Karpas-422 (cell line): ENCODE measurements at places on chromosomes 7 and 10.

DNA sequence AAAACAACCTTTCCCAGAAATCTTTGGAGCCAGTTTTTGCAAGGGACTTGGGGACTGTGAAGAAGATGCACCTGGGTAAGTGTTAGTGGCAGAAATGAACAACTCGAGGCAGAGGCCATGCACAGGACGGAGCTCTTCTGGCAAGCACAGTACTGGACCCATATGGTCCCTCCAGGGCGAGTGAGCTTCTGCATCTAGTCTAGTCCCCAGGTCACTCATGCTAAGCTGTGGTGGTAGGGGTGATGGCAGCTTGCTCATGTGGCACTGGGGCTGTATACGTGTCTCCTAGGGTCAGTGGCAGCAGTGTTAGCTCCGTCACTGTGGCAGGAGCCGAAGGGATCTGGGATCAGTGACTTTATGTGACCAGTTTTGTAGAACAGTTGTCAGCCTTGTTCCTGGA lies 9.3 kb upstream of the LRRC61 start:
- DNase-seq: no peak

DNA sequence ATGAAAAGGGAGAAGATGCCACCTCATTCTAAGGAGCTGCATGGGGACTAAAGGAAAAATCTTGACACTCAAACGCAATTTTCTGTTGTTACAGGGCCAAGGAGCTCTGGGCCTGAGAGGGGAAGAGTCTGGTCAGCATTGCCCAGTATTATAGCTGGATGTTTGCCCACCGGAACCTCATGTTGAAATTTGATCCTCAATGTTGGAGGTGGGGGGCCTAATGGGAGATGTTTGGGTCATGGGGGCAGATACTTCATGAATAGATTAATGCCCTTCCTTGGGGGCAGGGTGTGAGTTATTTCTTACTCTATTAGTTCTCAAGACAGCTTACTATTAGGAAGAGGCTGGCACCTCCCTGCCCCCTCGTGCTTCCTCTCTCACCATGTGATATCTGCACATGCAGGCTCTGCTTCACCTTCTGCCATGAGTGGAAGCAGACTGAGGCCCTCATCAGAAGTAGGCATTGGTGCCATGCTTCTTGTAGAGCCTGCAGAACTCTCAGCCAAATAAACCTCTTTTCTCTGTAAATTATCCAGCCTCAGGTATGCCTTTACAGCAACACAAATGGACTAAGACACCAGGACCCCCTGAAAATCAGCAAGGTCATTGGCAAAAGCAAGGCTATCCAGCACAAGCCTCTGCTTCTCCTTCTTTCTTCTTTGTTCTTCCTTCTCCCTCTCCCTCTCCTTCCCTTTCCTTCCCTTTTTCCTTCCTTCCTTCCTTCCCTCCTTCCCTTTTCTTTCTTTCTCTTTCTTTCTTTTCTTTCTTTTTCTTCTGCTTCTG lies 15.1 kb downstream of the GCK start:
- DNase-seq: no peak

GRCh38 chr10:13168781-13169180 lies 7.4 kb downstream of the MCM10 start:
- no peak for DNase-seq

DNA sequence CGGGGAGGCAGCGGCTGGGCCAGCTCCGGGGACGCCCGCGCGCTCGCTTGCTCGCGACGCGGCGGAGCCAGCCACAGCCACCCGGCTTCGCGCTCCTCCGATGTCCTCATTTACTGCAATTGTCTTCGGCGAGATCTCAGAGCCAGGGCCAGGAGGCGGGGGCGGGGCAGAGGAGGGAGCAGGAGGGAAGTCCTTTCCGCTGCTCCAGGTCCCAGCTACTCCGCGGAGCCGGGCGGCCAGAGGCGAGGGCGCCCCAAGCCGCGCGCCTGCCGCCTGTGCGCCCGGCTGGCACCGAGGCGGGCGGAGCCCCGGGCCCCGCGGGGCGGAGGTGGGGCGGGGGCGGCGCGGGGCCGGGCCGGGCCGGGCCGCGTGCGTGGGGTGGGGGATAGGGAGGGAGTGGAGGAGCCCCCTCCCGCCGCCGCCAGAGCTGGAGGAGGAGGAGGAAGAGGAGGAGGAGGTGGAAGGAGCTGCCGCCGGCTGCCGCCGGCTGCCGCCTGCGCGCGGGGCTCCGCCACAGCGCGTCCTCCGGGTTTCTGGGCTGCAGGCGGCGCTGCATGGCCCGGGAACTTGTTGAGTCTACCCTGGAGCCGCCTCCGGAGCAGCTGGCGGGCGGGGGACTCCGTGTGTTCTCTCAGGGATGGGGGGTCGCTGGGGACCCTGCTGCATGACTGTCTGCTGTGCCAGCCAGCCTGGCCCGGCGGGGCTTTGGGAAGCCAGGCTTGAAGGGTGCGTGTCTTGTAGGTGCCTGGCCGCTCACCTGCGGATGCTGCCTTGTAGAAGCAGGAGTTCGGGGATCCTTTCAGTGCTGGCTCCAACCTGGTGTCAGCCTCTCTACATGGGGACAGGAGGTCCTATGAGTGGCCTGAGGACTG lies at the start of gene INSYN2A:
Gene INSYN2A (minus strand): TSS at position 310 of the 872 bp plus-strand sequence. CDS start 20,196 bp downstream, outside the sequence.
- no peak for DNase-seq

- no peak for DNase-seq
These were observed 30.4 kb upstream of the OTUD1 start for GRCh38 chr10:23408330-23408976.

GRCh38 chr10:127715249-127715648 lies 21.7 kb upstream of the FOXI2 start:
- no peak for DNase-seq

- no peak for DNase-seq
These were observed 22.2 kb upstream of the BMPER start for GRCh38 chr7:33882950-33883670.

GRCh38 chr10:94489976-94490788 lies 55.4 kb upstream of the HELLS start:
- DNase-seq: no peak

- no peak for DNase-seq
These were observed 80.9 kb upstream of the APBB1IP start for GRCh38 chr10:26357203-26357602.

- peak; percentile 53 for DNase-seq
These were observed 201.0 kb upstream of the IMMP2L start for GRCh38 chr7:111763221-111763801.

DNA sequence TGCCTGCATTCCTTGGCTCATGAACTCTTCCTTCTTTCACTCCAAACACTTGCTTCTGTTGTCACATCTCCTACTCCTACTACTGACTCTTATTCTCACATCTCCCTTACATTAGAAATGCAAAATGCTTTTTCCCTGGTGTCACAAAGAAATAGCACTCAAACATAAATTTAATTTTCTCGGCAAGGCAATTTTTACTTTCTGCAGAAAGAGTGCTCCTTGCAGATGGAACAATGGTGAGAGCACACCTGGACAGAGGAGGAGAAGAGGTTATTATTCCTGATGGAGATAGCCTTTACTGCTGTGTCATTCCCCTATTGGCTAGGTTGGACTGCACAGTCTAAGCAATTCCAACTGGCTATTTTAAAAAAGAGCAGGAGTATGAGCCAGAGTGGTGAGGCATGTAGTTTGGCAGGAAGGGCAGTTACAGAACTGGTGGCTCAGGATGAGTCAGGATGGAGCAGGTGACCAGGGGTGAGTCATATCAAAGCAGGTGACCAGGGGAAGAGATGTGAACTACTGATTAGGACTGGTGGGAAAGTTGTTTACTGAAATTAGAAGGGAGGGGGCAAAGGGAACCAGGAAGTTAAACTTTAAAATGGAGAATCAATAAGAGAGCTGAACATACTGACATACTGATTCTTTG lies 52.9 kb downstream of the CYP2C9 start:
- no peak for DNase-seq

- no peak for DNase-seq
These were observed 2.3 kb upstream of the ELFN1 start for GRCh38 chr7:1667566-1668395.

- peak; percentile 55 for DNase-seq
These were observed 46.0 kb downstream of the ATAD1 start for GRCh38 chr10:87771871-87772500.

DNA sequence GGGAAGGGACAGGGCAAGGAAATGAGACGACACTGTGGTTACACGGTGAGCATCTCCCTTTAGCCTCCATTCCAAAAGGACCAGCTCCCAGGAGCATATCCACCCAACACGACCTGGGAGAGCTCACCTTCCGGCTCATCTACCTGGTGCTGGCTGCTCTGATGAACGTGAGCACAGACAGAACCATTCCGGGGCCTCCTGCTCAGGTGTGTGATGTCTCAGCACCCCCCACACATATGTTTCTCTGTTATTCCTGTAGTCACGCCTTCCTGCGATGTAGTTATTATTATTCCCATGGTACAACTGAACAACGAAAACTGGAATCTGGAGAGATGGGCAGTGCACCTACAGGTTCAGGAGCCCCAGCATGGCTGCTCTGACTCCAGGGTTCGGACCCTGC lies 20.5 kb upstream of the GPR26 start:
- DNase-seq: no peak

DNA sequence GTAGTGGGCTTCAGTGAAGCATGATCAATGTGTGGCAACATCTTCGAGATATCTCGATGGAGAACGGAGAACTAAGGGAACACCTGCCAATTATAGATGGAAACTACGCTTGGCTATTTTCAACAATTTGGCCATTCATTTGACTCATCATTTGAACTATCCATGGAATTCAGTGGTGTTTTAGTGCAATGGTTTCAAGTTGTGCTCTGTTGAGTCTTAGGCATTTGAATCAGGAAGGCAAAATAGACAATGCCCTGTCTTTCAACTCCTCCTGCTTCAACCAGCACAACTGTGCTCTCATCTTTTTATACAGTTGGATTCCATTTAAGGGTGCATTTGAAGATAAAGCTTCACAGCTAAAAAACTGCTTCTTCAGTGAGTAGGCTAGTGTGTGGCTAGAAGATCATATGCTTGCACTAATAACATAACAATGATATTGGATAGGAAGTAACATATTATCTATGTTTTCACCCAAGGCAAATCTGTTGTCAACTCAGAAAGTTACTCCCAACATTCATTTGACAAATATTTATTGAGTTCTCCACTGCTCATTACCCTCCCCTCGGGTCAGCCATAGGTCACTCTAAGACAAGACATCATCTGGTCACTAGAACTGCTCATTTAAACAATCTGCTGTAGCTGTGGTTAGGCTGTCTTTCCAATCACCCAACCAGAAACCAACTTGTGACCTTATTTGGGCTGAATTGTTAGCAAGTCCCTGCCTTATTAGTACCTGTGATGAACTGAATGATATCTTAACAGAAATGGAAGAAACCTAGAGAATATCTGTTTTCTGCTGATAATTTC lies 314.1 kb upstream of the SP4 start:
- no peak for DNase-seq
